ENCODE measurements at places on chromosomes 2 and 18.

- no peak for DNase-seq
Observed at GRCh38 chr18:75714766-75715165, 287.3 kb upstream of the SMIM21 start.

DNA sequence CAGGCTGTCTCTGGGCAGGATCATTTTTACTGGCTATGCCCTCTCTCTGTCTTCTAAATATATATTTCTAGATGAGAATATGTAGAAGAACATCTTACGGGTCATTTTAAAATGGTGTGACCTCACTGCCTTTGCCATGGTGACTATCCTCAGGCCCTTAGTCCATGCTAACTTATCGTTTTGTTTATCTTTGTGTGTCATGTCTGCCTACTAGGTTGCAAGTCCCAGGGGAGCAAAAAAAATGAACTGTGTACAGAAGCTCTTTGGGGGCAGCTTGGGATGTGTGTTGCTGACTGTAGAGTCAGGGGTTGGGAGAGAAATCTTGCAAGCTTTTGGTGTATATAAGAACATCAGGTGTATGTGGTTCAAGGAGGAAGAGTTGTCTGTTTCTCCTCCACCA, 11.0 kb downstream of the CPSF3 start:
- no peak for DNase-seq

DNA sequence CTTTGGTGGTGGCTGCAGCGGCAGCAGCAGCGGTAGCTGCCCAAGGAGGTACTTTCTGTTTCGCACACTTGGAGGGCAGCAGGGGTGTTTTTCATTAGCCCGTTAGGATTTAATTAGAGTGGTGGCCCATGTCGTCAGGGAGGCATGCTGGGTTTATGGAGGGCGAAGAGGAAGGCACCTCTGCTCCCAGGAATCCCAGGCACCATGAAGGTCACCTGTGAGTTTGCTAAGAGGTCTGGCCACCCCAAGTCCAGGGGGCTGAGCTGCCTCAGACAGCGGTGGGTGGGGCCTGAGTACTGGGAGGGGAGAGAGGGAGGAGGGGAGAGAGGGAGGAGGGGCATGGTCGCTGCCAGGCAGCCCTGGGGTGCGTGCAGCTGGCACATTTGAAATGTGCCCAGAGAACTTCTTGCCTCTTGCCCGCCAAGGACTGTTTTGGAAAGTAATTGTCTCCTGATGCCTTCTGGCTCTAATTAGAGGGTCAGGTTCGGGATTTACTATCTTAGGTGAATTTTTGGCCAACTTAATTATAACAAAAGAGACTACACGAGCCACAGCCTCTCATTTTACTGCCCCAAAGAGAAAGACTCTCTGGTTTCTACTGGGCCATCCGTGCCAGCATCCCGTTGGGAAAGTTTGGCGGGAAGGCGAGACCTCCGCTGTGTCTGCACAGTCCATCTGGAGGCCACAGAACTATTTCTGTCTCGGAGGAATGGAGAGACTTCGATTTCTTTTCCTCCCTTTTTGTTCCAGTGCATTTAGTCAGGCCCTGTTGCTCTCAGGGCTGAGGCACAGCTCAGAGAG, 62.0 kb downstream of the GLI2 start:
- DNase-seq: no peak

DNA sequence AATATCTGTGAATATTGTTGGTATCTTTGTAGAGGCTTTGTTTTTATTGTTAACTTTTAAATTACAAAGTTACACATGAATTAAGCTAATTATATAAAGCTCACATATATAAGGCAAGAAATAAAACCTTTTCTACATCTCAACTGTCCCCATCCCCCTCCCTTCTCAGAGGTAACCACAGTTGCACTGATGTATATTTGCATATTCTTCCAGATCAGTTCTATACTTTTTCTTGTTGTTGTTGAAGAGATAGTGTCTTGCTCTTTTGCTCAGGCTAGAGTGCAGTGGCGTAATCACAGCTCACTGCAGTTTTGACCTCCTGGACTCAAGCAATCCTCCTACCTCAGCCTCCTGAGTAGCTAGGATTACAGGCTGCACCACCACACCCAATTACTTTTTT, 36.0 kb upstream of the CDC42EP3 start:
- no peak for DNase-seq

GRCh38 chr18:45006934-45007333, 326.2 kb downstream of the SETBP1 start:
- peak; percentile 31 for DNase-seq

DNA sequence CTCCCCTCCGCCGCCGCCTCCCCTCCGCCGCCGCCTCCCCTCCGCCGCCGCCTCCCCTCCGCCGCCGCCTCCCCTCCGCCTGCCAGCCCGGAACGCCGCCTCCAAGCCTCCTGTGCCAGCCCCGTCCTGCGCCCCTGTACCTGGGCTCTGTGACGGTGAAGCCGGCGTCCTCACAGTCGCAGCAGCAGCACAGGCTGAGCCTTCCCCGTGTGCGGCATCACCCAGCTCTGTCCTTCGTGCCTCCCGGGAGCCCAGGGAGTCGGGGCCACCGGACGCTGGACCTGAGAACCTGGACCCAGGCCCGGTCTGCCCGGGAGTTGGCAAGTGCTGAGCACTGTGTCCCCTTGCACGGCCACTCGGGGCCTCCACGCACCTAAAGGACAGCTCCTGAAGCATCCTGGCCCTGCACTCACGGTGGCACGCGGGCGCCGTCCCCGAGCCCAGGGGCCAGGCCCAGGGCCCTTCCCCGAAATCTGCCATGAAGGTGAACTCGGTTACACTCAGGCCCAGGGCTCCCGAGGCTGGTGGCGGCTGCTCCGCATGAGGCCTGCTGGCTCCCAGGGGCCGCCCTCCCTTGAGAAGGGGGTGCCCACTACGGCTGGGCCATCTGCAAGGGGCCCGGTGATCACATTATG, 32.9 kb downstream of the RTP5 start:
- DNase-seq: no peak

- DNase-seq: no peak
Observed at GRCh38 chr2:157245846-157246764, 11.4 kb upstream of the GALNT5 start.

GRCh38 chr2:95670686-95671085, 78.9 kb downstream of the TRIM43 start:
- no peak for DNase-seq

DNA sequence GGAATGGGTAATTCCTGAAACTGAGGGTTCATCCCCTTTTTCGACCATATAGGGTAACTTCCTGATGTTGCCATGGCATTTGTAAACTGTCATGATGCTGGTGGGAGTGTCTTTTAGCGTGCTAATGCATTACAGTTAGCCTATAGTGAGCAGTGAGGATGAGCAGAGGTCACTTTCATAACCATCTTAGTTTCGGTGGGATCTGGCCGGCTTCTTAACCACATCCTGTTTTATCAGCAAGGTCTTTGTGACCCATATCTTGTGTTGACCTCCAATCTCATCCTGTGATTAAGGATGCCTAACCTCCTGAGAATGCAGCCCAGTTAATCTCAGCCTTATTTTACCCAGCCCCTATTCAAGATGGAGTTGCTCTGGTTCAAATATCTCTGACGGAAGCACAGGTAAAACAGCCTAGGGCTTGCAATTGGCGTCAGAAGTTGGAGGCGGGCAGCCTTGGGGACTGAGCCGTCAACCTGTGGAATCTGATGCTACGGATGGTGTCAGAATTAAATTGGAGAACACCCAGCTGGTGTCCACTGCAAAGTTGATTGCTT, 19.5 kb downstream of the RALBP1 start:
- DNase-seq: no peak

DNA sequence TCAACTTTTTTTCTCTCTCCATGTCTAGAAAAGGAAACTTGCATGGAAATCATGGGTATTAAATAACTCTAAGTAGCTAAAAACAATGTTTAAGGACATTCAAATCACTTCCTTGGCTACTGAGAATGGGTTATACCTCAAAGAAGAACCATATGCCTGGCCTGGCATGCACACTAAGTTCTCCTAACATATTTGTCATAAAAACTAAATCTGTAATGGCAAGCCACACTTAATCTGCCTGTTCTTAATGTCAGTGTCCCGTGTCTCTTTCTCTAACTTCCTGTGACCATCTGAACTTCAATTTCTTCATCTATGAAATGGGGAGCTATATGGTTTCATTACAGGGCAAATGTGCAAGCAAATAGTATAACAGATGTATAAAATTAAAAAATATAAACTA, 11.1 kb downstream of the PDE1A start:
- DNase-seq: no peak

DNA sequence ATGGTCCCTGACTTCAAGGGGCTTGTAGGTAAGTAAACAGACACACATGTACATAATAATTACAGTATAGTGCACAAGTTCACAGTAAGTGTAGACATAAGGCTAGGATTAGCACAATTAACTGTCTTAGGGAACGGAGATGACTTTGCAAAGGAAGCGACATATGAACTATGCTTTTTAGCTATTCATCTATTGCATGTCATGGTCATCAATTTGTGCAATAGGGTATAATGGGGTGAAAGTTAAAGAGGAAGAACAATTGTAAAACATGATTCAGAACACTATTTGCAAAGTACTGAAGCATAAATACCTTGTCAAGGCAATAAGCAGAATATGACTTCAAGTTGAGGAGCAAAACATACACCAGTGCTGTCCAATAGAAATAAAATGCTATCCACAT, 112.3 kb upstream of the SLC8A1 start:
- DNase-seq: no peak

- DNase-seq: no peak
Observed at GRCh38 chr2:224922142-224922727, 120.0 kb downstream of the DOCK10 start.

DNA sequence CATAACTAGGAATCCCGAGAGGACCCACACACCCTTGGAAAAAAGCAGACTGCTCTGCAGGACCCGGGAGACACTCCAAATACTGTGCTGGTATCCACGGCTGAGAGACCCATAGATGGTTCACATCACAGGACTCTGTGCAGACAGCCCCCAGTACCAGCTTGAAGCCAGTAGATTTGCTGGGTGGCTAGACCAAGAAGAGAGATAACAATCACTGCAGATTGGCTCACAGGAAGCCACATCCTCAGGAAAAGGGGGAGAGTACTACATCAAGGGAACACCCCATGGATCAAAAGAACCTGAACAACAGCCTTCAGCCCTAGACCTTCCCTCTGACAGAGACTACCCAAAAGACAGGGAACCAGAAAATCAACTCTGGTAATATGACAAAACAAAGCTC, 223.8 kb upstream of the LRATD1 start:
- DNase-seq: no peak

DNA sequence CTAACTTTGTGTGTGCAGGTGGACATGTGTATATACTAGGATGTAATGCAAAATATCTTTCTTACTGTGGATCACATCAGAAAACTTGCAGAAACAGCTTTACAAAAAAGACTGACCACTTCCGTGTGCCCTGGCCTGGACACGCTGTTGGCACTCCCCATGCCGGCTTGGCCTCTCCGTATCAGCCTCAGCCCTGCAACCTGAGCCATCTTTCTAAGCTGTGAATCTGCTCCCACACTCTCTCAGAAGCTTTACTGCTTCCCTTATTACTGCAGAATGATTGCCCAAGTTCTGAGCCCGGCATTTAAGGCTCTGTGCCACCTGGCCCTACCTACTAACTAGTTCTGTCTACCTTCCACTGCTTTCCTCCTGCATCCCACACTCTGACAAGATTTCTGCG, 37.8 kb downstream of the MYO7B start:
- no peak for DNase-seq

DNA sequence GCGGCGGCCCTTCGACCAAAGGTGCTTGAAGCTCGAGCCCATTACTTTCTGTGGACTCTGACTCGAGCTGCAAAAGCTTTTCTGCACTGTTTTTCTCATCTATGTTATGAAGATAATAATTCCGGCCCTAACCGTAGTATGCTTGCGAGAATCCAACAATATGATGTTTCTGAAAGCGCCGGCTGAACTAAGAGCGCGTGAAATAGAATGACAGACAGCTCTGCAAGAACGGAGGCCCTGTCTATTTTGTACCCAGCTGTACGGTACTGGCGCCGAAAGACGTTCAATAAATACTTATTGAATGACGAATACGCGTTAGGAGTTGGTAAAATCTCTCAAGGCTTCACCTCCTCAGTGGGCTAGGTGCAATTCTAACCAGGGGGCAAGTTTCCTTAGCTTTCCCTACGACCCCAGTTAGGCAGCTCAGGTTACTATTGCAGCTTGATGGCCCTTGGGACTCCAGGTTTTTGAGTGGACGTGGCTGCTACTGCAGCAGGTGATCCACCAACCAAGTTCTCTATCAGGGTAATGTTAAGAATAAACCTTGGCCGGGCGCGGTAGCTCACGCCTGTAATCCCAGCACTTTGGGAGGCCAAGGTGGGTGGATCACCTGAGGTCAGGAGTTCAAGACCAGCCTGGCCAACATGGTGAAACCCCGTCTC, 570 bp downstream of the SCRN3 start:
- no peak for DNase-seq

GRCh38 chr2:105344704-105345345, 7.5 kb downstream of the C2orf49 start:
- no peak for DNase-seq

- peak; percentile 82 for DNase-seq
Observed at GRCh38 chr2:241065355-241065803, 36.7 kb downstream of the MTERF4 start.

GRCh38 chr2:15170070-15170775, 390.9 kb downstream of the NBAS start:
- DNase-seq: no peak

DNA sequence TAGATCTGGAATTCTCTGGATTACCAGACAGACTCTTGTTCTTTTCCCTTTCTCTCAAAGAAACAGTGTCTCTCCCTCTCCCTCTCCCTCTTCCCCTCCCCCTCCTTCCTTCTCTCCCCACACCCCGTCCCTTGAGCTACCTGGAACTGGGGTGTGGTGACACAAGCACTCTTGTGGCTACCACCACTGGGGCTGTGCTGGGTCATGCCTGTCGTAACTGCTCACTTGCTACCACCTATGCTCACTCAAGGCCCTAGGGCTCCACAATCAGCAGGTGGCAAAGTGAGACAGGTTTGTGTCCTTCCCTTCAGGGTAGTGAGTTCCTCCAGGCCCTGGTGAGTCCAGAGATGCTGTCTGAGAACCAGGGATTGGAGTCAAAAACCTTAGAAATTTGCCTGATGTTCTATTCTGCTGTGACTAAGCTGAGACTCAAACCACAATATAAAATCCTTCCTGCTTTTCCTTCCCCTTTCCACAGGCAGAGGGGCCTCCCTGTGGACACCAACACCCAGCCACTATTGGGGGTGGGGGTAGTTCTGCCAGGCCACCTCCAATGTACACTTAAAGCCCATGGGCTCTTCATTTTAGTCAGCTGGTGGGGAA, 70.8 kb downstream of the OXER1 start:
- DNase-seq: no peak

DNA sequence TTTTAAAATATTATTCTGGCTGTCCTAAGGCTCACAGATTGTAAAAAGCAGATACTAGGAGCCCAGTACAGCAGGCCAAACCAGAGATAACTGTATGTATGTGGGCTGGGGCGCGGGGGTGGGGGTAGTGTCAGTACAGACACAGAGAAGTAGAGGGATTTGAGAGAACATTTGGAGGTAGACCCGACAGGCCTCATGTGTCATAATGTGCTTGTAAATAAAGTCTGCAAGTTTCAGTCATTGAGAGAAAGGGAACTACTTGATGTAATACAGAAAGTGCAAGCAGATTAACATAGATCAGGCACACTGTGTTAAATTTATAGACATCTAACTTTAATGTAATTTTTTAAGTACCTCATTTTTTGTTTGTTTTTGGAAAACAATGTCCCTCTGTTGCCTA, 7.4 kb upstream of the POLI start:
- DNase-seq: no peak

GRCh38 chr2:171134624-171135230, 26.0 kb downstream of the TLK1 start:
- DNase-seq: no peak

- DNase-seq: no peak
Observed at GRCh38 chr2:126359494-126359893, 296.5 kb upstream of the GYPC start.

GRCh38 chr18:2433366-2433765, 137.9 kb downstream of the METTL4 start:
- DNase-seq: no peak

All from esophagus muscularis mucosa (tissue), 4 donors.